ENCODE measurements at places on chromosomes 2 and 18.

- no peak for DNase-seq
Measured at GRCh38 chr18:25136416-25137196, 215.4 kb downstream of the ZNF521 start.

- DNase-seq: no peak
Measured at GRCh38 chr2:187942876-187943275, 348.8 kb upstream of the GULP1 start.

DNA sequence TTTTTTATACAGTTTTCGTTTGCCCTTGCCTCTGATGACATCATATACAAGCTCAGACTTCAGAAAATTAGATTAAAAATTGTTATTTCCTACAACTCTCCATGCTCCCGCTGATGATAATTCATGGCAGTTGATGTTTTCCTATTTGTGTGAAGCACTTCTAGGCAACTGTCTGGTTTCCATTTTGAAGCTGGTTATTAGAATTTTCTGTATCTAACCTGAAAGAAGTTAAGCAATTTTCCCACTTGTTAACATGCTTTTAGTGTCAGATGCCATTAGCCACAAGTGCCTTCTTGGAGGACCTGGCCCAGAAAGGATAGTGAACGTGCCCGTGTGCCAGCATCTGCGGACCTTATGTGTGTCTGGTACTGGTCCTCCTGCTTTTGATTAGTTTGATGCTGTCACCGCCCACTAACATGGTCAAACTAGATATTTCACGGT, 347.6 kb upstream of the RAB12 start:
- DNase-seq: no peak

DNA sequence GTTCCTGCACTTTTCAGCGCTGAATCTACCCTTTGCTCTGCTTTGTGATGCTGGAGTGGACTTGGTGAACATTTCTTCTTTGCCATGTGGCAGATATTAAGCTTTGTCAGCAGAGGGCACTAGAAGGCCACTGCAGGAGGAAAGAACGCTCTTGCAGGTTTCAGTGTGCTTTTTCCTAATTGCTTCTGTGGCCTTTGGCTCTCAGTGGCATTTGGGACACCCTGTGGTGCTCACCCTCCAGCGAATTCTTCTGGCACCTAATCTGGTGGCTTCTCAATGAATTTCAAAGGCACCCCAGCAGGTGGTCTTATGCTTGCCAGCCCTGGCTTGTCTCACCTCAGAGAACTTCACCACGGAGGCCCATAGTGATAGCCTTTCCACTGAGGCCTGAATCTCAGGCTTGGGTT, 146.7 kb downstream of the MYO3B start:
- DNase-seq: peak; percentile 6

- DNase-seq: no peak
Measured at GRCh38 chr2:98341241-98341640, 5.0 kb upstream of the CNGA3 start.

- no peak for DNase-seq
Measured at GRCh38 chr2:126645211-126645618, 10.7 kb upstream of the GYPC start.

DNA sequence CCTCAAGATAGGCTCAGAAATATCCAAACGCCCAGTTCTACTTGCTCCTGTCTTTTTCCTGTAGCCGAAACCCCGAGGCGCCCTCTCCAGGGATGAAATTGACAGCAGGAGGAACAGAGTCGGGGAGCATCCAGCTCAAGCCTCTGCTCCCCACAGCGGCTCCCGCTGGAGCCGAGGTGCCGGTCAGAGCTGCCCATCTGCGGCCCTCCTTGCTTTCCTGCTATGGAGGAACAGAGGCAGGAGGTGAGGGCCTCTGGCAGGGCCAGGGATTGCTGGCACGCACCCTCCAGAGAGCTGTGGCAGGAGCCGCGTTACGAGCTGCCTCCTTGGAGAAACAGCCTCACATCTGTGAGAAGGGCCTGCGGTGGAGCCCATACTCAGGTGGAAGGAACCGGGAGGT, 172.1 kb downstream of the RNF144A start:
- DNase-seq: no peak

- no peak for DNase-seq
Measured at GRCh38 chr2:219645631-219646527, 18.4 kb downstream of the SLC4A3 start.

DNA sequence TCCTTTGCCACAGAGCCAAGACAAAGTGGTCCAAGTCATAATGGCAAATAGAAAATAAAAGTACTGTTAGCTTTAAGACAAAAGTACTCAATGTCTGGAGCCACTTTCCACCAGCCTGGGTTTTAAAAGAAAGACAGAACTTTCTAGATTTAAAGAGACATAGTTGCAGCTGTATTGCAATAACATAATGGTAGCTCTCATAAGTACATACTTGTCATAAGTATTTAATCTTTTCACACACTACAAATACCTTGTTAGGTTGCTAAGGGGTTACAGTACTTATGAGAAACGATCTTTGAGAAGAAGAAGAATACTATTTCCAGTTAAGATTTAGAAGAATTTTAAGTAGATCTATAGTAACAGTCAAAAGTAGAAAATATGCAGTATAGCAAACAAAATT, 28.9 kb upstream of the AQP4 start:
- DNase-seq: no peak

DNA sequence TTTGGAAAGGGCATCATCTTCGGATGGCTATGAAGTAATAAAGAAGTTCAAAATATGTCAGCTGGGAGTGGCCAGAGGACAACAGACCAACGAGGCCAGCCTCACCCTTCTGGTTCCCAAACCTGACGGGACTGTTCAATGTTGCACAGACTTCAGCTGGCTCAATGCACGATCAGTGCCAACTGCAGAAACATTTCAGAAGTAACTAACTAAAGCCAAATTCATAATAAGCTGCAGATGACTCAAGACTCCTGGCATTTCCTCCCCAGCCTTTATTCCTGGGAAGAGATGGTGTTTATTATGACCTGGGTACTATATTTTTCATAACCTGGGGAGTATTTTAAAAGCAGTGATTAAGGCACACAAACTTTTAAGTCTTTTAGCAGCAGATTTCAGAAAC, 3.8 kb upstream of the ATP6V1C2 start:
- no peak for DNase-seq

DNA sequence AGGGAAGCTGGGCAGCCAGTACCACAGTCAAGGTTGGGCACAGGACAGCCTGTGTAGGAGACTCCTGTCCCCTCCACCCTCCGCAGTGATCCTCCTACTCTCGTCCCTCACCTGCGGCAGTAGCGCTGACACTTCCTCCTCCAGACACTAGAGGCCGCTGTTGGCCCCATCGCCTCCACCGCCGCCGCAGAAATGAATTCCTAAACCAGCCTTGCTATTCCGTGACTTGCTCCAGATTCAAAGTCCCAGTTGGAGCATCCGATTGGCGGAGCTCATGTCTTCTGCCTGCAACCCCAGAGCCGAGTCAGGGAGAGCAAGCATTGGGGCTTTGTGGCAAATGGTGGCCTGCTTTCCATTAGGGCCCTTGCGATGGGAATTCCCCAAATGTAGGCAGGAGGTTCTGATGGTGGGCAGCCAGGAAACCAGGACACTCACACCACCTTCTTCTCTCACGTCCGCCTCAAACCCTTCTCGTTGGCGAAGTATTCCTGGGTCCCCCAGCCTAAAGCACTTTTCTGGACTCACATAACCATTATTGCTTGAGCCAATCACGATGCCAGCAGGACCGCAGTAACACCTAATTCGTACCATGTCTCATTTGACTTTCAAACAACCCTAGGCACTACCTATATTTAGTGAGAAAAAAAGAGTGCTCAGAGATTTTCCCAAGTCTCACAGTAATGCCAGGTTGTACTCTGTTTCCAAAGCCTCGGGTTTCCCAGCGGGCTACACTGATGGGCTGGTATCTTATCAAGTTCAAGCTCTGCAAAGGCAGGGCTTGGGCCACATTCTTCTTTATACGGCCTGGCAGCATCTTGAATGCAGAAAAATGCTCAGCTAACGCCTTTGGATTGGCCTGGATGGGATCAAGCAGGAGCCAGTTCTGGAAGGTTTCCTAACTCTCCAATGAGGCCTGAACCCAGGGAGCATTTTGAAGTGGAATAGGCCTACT, 1.2 kb upstream of the DNAJB2 start:
- DNase-seq: no peak

DNA sequence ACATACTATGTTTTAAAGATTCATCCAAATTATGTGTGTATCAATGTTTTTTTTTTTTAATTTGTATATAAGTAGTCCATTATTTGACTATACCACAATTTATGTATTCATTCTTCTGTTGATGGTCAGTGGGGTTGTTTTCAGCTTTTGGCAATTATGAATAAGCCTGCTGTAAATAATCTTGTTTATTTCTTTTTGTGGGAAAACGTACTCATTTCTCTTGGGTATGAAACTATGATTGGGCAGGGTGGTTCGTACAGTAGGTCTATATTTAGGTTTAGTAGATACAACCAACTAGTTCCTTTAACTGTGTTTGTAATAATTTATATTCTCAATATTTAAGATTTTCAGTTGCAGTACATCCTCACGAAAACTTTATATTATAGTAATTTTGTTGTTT, 329.2 kb downstream of the LPIN1 start:
- DNase-seq: no peak

GRCh38 chr2:232489516-232490220, 2.0 kb upstream of the ECEL1 start:
- DNase-seq: no peak

DNA sequence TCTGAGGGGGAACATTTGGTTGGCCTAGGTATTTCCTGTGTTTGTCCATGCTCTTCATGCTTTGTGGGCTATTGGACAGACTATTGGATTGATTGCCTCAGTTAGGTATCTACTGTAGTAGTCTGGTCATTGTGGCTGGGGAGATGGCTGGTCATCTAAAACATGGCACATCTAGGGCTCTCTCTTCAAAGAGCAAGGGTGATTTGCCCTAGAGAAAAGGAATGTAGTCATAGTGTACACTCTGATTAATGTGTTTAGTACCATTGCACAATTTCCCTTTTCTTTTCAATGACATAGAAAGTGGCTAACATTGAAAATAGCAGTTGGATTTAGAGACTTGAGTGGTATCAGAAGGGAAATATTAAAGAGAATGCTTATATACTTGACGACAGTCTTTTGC, 114.3 kb downstream of the LCLAT1 start:
- no peak for DNase-seq

DNA sequence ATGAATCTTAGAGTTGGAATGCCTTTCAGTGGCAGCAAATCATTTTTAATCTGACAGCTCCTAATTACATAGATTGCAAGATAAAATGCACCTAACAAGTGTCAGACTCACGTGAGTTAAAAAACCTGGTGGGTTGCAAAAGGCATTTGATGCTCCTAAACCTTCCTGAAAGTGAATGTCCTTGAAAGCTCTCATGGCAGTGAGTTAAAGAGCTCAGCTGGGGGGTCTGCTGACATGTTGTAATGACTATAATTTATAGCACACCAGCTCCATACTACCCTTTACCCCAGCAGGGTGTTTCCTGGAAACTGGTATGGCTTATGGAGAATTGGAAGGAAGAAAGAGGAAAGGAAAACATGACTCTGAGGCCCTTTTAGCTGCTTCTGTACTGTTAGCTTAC, 91.9 kb upstream of the CAVIN2 start:
- no peak for DNase-seq

- no peak for DNase-seq
Measured at GRCh38 chr2:48482313-48482712, 47.6 kb upstream of the STON1 start.

- DNase-seq: no peak
Measured at GRCh38 chr2:23803965-23804542, 122.9 kb downstream of the ATAD2B start.

All from GM12891 (cell line).